ENCODE measurements at places on chromosomes 3 and 15.

DNA sequence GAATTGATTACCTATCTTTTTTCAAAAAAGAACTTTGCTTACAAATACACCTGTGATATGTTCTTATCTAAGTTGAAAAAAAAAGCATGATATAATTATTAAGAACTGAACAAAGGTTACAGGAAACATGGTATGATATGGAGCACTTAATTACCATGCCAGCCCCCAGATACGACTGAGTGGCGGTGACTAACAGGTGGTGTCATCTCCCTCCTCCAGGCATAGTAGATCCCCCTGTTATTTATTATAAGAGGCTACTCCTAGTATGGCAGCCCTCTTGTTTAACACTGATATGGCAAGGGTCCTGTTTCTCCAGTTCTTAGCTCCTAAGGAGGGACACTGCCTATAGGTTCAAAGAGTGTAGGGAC, 31.0 kb upstream of the TM4SF4 start:
- no peak for DNase-seq

DNA sequence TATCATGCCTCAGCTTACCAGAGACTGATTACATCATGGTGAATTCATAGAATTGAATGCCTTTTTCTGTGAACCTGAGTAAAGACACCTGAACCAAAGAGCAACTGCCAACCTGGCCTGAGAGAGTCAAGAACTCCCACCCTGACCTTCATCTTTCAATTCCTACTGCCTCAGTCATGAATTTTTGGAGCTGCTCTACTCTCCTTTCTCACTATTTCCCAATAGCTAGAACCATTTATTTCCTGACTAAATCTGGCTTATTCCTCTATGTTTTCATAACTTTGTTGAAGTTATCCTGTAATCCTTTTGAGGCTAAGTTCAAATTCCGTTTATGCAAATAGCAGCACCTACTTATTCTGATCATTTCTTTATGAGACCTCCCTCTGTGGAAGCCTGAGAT, 712.4 kb upstream of the UBE2E2 start:
- DNase-seq, result no peak

DNA sequence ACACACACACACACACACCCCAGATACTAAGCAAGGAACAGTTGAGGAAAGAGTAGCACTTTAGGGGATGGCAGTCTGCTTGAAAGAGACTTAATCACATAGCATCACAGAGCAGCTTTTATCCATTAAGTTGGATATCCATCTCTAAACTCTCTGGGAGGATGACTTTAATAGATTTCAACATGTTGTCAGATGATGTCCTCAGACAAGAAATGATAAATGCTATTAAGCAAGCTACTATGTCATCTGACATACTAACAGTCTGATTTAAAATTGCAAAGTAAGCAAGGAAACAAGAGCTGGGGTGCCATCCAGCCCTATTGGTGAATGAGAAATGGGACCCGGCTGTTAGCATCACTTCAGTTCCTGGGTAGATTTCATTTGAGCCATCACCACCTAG, 136.9 kb downstream of the PLCL2 start:
- DNase-seq, result no peak

DNA sequence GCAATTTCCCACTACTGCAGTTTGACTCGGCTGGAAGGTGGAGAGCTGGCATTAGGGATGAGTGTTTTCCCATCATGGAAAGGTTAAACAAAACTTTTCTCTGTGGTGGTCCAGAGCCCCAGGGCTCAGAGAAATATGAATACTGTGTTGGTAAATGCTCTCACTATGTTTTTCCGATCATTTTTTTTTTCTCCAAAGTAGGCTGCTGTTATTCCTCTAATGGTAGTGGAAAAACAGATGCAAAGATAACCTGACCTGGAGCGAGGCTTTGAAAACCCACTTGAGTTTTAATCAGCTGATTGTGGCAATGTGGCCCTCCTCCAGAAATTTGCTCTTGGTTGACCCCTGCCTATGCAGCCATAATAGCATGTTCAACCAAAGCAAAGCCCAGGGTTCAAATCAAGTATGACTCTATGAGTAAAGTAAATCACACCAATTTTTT, 320.8 kb upstream of the CTNNB1 start:
- DNase-seq, result no peak

DNA sequence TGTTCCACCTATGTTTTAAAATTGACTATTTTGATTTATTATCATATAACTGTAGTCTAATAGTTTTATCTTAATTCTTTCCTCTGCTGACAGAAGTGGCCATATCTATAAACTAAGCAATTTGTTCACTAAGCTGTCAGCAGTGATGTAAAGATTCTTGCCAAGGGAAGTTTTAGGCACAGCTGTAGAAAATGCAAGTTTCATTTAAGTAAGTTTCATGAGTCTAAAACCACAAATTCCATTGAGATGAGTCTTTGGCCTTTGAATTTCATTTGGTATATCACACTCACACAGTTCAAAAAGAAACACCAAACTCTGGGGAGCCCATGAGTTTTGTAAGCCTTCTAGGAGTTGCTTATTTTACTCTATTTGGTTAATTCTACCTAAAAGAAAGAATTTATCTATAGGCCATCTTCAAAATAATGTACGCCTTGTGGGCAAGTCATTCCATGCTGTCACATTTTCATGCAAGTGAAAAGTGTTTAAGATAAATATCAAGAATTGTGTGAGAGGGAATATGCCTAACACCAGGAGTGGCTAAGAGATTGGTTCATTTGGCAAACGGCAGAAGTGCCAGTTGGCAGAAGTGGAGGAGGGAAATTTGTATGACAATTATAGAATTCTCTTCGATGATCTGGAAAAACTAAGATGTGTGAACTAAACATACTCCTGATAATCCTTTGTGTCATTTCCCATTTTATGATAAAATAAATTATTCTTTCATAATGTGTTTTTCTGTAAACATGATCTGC, 292.9 kb downstream of the ZIC4 start:
- DNase-seq, result peak; percentile 67

DNA sequence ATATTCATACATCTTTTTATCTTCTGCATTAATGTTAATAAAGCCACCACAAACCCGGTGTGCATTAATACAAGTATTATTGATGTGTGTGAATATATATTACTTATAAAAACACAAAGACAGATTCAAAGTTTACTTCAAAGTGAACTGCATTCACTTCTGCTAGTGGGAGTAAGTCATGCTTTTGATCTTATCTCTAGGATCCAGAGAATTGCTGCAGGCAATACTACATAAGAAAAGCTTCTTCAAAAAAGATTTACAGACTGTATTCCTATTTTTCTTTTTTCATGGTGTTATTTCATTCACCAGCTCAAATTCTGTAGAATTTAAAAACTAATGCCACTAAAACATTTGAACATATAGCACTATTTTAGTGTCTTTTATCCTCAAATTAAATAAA, 87.5 kb upstream of the CBLB start:
- no peak for DNase-seq

- DNase-seq, result no peak
Measured at GRCh38 chr3:46674031-46674845, 19.2 kb downstream of the ALS2CL start.

DNA sequence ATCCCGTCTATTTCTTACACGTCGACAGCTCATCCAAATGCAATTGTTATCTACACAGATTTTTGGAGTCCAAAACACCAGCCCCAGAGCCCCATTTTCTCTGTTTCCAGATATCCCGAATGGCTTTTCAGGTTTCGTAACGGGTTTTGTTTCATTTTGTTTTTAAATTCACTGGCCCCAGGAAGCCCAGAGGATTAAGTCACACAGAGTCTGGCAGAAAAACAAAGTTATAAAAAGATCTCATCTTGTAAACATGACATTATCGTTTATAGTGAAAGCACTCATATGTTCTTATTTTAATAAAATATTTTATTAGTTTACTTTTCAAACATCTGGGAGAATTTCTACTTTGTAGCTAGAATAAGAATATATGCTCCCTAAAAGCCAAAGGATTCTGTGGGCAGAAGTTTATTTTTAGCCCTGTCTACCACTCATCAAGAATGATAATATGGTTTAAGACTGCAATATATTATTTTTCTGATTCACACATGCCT, 149.3 kb upstream of the SLC2A2 start:
- no peak for DNase-seq

DNA sequence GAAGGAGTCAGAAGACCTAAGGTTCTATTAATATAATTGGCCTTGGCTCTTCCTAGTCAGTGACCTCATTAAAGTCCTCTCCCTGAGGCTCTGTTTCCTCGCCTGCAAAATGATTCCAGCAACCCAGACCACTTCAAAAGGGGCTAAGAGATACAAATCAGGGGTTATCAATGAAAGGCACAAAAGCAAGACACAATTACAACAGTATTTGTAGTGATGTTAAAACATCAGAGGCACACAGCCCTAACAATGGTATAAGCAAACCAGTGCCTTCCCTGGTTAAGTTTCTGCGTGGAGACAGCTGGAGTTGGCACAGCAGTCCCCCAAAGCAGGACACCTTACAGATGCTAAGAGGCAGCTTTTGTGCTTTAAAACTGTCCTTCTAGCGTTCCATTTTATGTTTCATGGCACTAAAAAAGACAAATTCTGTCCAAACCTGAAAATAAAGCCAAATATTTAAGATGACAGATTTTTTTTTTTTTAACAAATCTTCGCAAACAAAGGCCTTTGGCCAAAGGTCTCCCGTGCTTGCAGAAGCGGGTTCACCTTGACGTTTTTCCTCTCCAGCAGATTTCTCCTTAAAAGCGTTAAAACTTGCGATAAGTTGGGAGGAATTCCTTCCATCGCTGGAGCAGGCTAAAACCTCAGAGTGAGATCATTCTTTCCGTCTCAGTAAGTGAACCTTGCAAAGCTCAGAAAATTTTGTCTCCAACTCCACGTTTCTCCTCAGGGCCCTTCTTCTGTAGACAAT, 999 bp downstream of the ZNF280D start:
- DNase-seq, result no peak
